ENCODE measurements at places on chromosomes 5 and 9.

GRCh38 chr5:173202266-173202875 lies 32.6 kb downstream of the NKX2-5 start:
- DNase-seq, result no peak
- H3K4me1 ChIP-seq, result peaks cover 2% of the 10 kb centered on the region
- peaks cover 65% of the 10 kb centered on the region for H3K27me3 ChIP-seq
- peaks cover 6% of the 10 kb centered on the region for H3K36me3 ChIP-seq
- H3K27ac ChIP-seq, result no peak overlapping the region

- H3K27ac ChIP-seq, result peak within 1 kb of the TSS; percentile 94
- peaks cover 54% of the 10 kb centered on the region for H3K27me3 ChIP-seq
- peaks cover 17% of the 10 kb centered on the region for H3K36me3 ChIP-seq
- DNase-seq, result no peak
- no peaks in the 10 kb centered on the region for H3K4me1 ChIP-seq
Observed at GRCh38 chr5:141369994-141370848, at the start of gene PCDHGB3. PCDHGB3 (plus strand) TSS chr5:141370242; CDS start chr5:141370395, 153 bp downstream.

DNA sequence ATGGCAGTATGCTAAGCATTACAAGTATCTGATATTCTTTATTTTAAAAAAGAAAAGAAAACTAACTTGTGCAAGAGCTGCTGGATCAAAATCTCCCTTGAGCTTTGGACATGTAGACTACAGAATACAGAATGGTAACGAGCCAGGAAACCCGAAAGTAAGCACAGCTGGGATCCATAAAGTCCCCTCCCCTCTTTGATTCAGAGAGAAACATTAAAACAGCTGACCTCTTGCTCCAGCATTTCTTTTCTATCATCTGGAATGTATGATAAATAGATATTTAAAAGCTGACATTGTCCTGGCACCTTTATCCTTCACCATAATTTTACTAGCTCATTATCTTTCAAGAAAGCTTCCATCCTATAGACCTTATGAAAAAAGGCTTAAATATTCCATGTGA lies 28.2 kb upstream of the LPAR1 start:
- DNase-seq, result no peak
- H3K4me3 ChIP-seq, result no peak overlapping the region
- H3K36me3 ChIP-seq, result no peaks in the 10 kb centered on the region
- no peaks in the 10 kb centered on the region for H3K4me1 ChIP-seq
- H3K27me3 ChIP-seq, result peaks cover 11% of the 10 kb centered on the region

- peak overlapping the region; percentile 98 for H3K27ac ChIP-seq
- no peaks in the 10 kb centered on the region for H3K27me3 ChIP-seq
Observed at GRCh38 chr5:132456987-132457361, 33.6 kb downstream of the IRF1 start.

- H3K36me3 ChIP-seq, result no peaks in the 10 kb centered on the region
- H3K4me3 ChIP-seq, result no peak overlapping the region
- H3K27ac ChIP-seq, result no peak overlapping the region
- DNase-seq, result no peak
Observed at GRCh38 chr5:153632748-153633290, 142.3 kb downstream of the GRIA1 start.

All from stimulated activated naive B cell treated with anti-CD40 and anti-IgM and Interleukin-4, amounts not matched to agents 10 μg/mL and 1 μg/mL and 100 μg/mL, for 72 hours (primary cell).